ENCODE measurements at places on chromosomes 5 and 9.

GRCh38 chr5:73201547-73202513 lies 28.8 kb downstream of the TMEM174 start:
- DNase-seq: no peak

DNA sequence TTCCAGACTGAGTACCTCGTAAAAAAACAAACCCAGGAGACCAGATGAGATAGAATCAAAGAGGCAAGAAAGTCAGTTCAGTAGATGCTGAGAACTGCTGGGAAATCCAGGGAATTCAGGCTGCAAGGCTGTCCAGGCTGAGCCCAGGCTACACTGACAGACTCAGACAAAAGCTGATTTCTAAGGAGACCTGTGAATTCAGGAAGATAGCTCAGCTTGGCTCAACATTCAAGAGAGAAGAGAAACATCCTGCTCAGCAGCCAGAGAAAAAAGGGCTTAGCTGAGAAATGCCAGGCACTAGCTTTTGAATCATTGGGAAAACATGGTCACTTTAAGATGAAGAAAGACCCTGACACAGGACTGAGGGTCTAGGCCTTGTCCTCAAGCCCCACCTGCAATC lies 118.2 kb upstream of the SLC44A1 start:
- no peak for DNase-seq

DNA sequence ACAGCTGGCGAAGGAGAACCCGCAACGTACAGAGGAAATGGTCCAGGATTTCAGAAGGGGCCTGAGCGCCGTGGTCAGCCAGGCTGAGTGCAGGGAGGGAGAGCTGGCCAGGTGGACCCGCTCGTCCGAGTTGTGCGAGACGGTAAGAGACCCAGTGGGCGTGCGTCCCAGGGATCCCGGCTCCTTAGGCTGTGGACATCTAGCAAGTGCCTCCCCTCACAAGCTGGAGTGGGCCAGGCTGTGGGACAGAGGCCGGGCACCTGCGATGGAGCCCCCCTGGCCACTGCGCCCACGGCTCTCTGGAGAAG lies 29.5 kb upstream of the LRRC14B start:
- DNase-seq: no peak

GRCh38 chr9:119963258-119963797 lies 594.1 kb upstream of the BRINP1 start:
- peak; percentile 6 for DNase-seq

DNA sequence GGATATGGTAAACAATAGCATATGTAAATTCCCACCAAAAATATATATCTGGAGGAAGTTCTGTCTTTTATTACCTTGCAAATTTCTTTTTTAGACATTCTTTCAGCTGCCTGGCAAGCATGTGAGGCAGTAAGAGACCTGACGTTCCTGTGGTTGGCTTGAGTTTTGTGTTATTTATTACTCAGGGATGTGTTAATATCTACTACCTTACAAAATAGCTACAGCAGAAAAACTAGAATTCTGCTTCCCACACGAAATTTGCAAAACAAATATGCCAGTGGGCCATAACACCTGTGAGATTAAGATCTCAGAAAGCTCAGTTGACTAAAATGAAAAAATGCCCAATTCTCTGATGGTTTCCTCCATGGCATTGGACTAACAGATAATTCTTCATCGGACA lies 274.2 kb downstream of the TMEM167A start:
- DNase-seq: no peak

- DNase-seq: peak; percentile 68
Observed at GRCh38 chr9:35341585-35341984, 148.3 kb upstream of the RUSC2 start.

DNA sequence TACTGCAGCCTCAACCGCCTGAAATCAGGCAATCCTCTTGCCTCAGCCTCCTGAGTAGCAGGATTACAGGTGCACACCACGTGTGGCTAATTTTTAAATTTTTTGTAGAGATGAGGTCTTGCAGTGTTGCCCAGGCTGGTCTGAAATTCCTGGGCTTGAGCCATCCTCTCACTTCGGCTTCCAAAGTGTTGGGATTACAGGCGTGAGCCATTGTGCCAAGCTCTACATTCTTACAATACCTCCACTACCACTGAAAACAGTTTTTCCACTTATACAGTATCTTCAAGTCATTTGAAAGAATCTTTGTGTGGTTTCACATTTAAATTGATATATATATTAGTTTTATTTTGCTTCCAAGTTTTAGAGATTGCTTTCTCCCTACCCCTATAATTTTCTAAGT lies 42.6 kb downstream of the LARP1 start:
- DNase-seq: no peak

DNA sequence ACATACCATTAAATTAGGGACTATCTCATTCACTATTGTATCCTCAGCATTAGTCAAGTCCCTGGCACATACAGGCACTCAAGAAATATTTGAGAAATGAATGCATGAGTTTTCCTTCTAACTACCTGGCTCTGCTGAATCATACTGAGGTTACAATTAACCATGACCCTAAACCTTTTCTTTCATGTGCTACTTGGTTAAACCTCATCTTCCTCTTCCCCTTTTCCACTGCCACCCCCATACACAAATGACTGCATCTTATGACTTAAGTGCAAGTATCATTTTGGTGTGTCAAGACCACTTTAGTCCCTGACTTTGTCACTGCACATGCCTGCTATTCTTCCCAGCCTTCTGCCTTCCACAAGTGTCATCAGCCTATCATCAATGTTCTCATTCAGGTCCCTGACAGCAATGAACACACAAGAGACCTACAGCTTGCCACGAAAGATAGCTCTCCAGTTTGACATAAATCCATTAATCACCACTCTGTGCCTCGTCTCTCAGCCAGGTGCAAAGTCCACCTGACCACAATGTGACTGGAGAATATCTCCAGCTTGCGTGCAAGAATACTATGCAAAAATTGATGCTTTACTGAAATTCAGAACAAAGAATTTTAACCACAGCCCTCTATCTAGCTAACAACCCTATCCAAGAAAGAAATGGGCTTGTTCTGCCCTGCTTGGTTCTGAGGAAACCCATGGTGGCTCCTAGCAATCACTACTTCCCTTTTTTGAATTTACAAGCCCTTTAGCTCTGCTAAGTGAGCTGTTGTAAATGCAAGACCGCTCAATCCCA lies 74.5 kb downstream of the MAPKAP1 start:
- DNase-seq: no peak

GRCh38 chr9:89278551-89278950 lies 32.4 kb upstream of the CKS2 start:
- no peak for DNase-seq

- no peak for DNase-seq
Observed at GRCh38 chr5:135565725-135566421, 12.9 kb downstream of the CXCL14 start.

GRCh38 chr9:130780865-130781504 lies 54.1 kb upstream of the ABL1 start:
- DNase-seq: peak; percentile 99

DNA sequence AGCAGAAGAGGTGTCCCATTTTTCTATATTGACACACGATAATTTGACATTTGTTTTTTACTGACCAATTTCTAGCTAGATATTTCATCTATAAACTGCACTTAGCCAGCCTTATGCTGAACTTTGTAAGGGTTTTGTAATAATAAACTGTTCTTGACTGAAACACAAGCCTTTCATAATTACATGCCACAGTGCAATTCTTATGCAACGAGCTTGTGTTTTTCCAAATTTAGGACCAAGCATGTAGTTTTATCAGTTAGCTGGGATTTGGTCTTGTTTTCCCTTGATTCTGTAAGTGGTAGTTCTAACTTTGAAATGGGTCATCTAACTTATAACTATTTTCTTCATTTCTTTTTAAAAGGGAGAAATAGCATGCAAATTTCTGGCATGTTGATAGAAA lies 1.3 kb upstream of the LURAP1L start:
- DNase-seq: no peak

- DNase-seq: no peak
Observed at GRCh38 chr5:89351975-89352374, 469.0 kb upstream of the MEF2C start.

DNA sequence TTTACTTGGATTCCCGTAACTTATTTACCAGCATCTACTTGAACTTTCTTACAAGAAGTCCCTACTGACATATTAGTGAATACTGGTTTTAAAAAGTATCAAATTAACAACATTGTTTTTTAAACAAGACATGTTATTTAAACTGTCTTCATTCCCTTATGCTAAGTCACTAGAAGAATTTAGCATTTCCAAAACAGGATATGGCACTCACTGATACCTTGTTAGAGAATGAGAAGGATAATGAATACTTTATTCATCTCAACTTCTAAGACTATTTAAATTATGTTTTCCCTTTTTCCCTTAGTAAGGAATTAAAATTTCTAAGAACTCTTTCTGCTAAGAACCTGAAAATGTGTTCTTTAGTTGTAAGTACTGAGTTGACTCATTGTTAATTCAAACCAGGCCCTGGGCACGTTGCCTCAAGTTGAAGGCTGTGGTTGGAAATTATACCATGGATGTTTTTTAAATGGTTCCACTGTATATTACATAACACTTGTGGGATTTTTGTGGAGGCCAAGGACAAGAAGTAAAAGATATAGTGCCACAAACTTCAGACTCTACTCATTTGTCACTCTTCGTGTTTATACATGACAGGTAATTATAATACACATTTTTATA lies 219.0 kb upstream of the EDIL3 start:
- DNase-seq: peak; percentile 13

- no peak for DNase-seq
Observed at GRCh38 chr9:71884005-71884404, 27.0 kb downstream of the ABHD17B start.

- DNase-seq: no peak
Observed at GRCh38 chr9:82732928-82733327, 330.0 kb downstream of the RASEF start.

GRCh38 chr5:74956278-74956677 lies 90.1 kb upstream of the FAM169A start:
- no peak for DNase-seq

DNA sequence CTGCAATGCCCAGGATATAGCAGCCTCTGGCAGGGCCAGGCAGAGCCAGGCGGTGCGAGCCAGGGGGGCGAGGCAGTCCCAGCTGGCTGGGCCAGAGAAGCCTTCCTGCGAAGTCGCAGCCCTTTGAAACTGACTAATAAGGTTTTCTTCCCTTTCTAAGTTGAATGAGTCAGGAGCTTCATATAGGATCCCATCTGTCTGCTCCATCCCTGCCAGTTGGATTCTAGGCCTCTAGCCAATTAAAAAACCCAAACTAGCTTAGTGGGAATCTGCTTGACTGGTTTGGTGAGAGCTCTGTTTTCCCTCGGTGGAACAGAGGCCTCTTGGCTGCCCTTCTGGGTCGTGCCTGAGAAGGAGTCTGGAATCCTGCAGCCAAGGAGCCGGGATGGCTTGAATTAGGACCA lies 70.1 kb upstream of the RAPGEF1 start:
- DNase-seq: no peak

DNA sequence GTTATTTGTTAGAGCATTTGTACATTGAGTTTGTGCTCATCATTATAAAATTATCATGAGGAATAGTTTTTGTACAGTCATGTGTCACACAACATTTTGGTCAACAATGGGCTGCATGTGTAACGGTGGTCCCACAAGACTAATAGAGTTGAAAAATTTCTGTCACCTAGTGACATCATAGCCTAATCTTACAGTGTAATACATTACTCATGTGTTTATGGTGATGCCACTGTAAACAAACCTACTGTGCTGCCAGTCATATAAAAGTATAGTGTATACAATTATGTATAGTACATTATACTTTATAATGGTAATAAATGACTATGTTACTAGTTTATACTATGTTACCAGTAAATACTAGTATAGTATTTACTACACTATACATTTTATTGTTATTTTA lies 3.0 kb upstream of the CAMK4 start:
- no peak for DNase-seq

DNA sequence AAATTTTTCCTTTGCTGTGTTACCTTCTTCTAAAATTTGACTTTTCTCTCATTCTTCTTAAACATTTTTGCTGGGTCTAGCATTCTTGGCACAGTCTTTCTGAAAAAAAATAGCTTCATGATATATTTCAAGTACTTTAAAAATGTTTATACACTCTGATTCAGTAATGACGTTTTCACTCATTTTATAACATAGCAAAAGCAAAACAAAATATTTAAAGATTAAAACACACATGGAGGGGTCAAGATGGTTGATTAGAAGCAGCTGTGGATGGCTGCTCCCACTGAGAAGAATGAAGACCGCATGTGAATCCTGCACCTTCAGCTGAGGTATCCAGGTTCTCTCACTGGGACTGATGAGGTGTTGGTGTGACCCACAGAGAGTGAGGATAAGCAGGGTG lies 188.2 kb downstream of the SGCD start:
- no peak for DNase-seq

GRCh38 chr5:16603295-16603694 lies 13.5 kb downstream of the RETREG1 start:
- no peak for DNase-seq

GRCh38 chr5:135135530-135136226 lies 101.7 kb upstream of the PITX1 start:
- peak; percentile 52 for DNase-seq

DNA sequence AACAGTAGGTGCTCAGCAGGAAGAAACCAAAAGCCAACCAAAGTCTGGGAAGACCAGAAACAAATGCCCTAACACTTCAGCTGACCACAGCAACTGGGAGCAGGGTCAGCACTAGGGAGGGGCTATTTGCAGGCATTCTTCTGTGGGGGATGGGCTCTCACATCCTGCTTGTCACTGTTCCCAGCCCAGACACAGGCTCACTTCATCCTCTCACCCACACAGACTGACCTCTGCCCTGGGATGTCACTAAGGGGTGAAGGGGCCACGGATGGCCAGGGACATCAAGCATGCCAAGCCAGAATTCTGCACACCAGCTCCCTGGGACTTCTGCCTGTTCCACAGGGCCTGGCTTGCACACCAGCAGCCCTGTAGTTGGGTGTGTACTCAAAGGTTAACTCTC lies 28.7 kb downstream of the GFRA3 start:
- no peak for DNase-seq

DNA sequence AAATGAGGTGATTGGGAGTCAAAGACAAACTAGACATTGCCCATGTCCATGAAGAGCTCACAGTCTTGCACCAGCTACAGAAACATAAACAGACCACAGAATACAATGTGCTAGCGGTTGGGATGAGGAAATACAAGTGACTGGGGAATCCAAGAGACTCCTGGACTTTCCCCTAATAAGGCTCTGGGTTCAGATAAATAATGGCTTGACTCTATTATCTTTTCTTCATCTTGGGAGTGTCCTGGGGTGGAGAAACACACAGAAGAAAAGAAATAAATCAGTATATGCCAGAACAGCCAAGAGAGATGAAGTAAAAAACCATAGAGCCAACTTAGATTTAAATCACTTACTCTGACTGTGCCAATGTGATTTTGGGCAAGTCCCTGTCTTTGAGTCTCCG lies 227.8 kb downstream of the PAPPA start:
- DNase-seq: peak; percentile 36

- no peak for DNase-seq
Observed at GRCh38 chr9:109263358-109263757, 57.5 kb downstream of the EPB41L4B start.

GRCh38 chr5:135355169-135355568 lies 43.9 kb downstream of the MACROH2A1 start:
- DNase-seq: no peak

GRCh38 chr9:120579139-120580050 lies 572 bp downstream of the CDK5RAP2 start:
- no peak for DNase-seq

- DNase-seq: no peak
Observed at GRCh38 chr5:133611357-133612248, 738 bp downstream of the FSTL4 start.

Measured in skeletal muscle cell (primary cell).